ENCODE measurements at places on chromosomes 2 and 18. TPM values are rescaled to one million over a fixed set of nuclear protein-coding genes. Genes with fewer than 3 reads are reported as not detected.

- H3K4me3 ChIP-seq, result no peak overlapping the region
- no peaks in the 10 kb centered on the region for H3K36me3 ChIP-seq
- H3K27me3 ChIP-seq, result no peaks in the 10 kb centered on the region
- no peak overlapping the region for H3K27ac ChIP-seq
Measured at GRCh38 chr2:101114815-101115214, 36.4 kb downstream of the TBC1D8 start.

DNA sequence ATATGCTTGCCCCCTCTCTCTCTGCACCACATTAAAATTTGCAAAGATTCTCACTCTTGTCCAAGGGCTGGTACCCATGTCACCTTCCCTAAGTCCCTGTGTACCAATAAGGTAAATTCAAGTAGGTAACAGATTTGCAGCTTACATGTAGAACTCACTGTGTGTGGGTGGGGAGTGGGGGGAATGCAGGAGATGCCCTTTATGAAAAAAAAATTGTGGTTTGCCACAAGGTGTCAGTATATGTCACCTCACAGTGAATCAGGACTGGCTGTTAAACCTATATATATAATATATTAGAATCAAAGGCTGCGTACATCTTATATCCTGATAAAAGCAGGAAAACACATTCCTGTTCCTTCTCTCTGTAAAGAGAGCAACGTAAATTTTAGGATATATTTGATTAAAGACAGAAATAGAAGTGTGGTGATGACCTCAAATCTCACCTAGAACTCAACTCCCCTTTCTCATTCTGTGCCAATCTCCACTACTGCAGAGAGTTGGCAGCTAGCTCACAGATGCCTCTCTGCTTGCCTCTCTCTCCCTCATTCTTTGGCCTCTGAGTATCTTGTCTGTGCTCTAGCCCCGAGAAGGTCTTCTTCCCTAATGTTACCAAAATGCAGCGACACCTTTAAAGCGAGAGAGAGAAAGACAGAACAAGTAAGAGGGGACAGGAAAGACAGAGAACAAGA, 536 bp downstream of the XDH start:
- H3K4me3 ChIP-seq, result no peak overlapping the region
- no peak for DNase-seq
- no peaks in the 10 kb centered on the region for H3K36me3 ChIP-seq
- peaks cover 4% of the 10 kb centered on the region for H3K27me3 ChIP-seq
- no peaks in the 10 kb centered on the region for H3K4me1 ChIP-seq

DNA sequence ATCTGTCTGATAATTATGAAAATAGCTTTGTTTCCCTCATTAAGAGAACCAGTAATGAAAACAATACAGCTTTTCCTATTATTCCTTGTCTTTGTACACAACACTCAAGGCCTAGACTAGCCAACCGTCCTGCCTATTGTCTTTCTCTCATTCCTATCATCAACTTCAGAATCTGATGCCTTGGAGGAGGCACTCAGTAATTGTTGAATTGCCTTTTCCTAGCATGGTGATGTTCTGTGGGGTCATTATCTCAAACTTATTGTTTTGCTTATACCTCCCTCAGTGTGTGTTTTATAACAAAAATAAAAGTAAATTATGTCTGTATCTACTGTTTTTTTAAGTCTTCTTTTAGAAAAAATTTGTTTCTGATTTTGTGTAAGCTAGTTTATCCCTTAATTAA, 208.7 kb downstream of the RIT2 start:
- H3K4me1 ChIP-seq, result no peaks in the 10 kb centered on the region
- H3K27ac ChIP-seq, result no peak overlapping the region
- no peaks in the 10 kb centered on the region for H3K27me3 ChIP-seq
- no peaks in the 10 kb centered on the region for H3K36me3 ChIP-seq

DNA sequence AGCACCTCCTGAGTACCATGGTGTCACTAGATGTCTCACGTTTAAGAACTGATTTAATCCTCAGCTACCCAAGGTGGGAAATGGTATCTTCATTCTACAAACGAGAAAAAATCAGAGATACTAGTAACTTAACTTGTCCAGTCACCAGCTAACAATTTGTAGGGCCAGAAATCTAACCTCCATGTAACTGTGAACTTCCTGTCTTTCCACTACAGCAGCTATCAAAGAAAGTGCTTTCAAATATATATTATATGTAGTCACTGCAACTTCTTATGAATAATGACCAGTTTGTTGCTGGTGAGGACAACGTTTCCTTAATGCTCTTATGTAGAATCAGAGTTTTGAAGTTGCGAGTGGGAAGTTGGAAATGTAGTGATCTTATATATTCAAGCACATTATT, 1.9 kb downstream of the REV1 start:
- H3K4me1 ChIP-seq, result peaks cover 27% of the 10 kb centered on the region
- no peak overlapping the region for H3K27ac ChIP-seq
- H3K4me3 ChIP-seq, result peak overlapping the region; percentile 96
- H3K27me3 ChIP-seq, result no peaks in the 10 kb centered on the region
- no peak for DNase-seq

GRCh38 chr2:242063436-242063835, 193.9 kb downstream of the RTP5 start:
- no peak overlapping the region for H3K4me3 ChIP-seq
- peaks cover 3% of the 10 kb centered on the region for H3K27me3 ChIP-seq
- H3K27ac ChIP-seq, result no peak overlapping the region
- no peaks in the 10 kb centered on the region for H3K36me3 ChIP-seq
- no peaks in the 10 kb centered on the region for H3K4me1 ChIP-seq

DNA sequence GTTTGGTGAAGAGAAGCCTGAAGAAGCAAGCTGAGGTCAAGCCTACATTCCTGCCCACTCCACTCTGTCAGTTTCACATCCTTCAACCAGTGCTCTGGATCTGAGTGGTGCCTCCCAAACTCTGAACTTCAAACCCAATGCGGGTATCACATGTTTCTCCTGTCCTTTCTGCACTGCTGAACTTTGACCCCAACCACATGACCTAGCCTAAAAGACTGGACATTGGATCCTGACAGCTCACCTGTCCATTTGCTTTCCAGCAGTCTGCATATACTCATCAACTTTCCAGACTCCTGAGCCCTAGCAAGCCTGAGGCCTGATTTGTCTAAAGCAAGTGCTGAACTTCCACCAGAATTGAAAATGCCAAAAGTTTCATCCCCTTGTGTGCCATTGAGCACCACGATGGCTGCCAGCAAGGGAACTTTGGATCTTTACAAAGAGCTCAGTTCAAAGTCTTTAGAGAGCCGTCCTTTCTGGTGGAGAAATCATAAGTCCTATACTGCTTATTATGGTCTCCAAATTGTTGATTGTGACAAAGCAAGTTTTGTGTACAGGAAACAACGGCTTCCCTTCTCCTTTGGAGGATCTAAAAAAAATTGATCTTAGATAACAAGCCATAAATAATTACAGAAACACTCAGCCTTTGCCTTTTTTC, 37.6 kb upstream of the ITGA6 start:
- no peak for DNase-seq
- no peak overlapping the region for H3K4me3 ChIP-seq
- H3K4me1 ChIP-seq, result no peaks in the 10 kb centered on the region
- no peaks in the 10 kb centered on the region for H3K27me3 ChIP-seq
- no peaks in the 10 kb centered on the region for H3K36me3 ChIP-seq

DNA sequence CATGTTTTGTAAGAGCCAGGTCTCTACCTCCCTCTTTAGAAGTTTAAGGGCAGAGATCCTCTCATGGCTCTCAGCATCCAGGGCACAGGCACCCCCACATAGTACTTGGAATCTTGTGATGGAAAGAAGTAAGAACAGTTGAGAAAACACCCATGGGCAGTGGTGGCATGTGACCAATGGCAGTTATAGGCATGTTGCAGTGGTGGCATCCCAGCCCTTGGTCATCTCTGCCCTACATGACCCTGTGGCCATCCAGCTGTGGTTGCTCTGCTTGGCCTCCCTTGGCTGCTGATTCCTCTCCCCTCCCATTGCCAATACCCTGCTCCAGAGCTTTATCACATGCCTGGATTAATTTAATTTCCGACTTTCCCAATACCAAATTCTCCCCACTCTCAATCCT, 13.3 kb upstream of the MSH2 start:
- no peak overlapping the region for H3K27ac ChIP-seq
- H3K4me1 ChIP-seq, result no peaks in the 10 kb centered on the region
- H3K27me3 ChIP-seq, result peaks cover 3% of the 10 kb centered on the region
- H3K4me3 ChIP-seq, result no peak overlapping the region
- no peaks in the 10 kb centered on the region for H3K36me3 ChIP-seq

DNA sequence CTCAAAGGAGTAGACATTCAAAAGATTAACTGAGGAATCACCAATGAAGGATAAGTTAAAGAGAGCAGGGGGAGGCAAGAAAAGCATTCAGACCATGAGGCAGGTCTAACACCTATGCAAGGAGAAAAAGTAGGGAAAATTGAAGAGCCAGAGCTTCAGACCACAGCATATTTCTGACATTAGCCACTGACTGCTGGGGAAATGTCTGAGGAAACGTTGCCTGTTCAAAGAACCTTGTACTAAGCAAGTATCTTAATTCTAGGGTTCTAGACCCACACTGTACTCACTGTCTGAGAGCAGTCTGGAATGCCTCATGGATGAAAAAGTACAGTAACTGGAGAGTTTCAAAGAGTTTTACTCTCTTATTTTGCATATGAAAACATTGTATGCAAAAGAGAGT, 39.5 kb upstream of the TFPI start:
- DNase-seq, result no peak
- no peak overlapping the region for H3K27ac ChIP-seq
- H3K4me1 ChIP-seq, result no peaks in the 10 kb centered on the region
- H3K27me3 ChIP-seq, result no peaks in the 10 kb centered on the region
- no peak overlapping the region for H3K4me3 ChIP-seq

GRCh38 chr2:30914456-30914855, 107.2 kb upstream of the CAPN13 start:
- no peak overlapping the region for H3K4me3 ChIP-seq
- no peaks in the 10 kb centered on the region for H3K27me3 ChIP-seq
- no peak overlapping the region for H3K27ac ChIP-seq
- DNase-seq, result no peak
- H3K4me1 ChIP-seq, result no peaks in the 10 kb centered on the region

Gene NYAP2
- total RNA-seq, result 0.20 TPM
